ENCODE measurements at places on chromosomes 5 and 9. TPM values are rescaled to one million over a fixed set of nuclear protein-coding genes. Genes with fewer than 3 reads are reported as not detected.
A peak's percentile ranks its signal among the peaks of the same experiment; 100 is the strongest.

GRCh38 chr9:3498691-3499090, 27.1 kb downstream of the RFX3 start:
- peak; percentile 71 for DNase-seq

GRCh38 chr9:131666774-131667173, 73.1 kb downstream of the RAPGEF1 start:
- no peak for DNase-seq

DNA sequence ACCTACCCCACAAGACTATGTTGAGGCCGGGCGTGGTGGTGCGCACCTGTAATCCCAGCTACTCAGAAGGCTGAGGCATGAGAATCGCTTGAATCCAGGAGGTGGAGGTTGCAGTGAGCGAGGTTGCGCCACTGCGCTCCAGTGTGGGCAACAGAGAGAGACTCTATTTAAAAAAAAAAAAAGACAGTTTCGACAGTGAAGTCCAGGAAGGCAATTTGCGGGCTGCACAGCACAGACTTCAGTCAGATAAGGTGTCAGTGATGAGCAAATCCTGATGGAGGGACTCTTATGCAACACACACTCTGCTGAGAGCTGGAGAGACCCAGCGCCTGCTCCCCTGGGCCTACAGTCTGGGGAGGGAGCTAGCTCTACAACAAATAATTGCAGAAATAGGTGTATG, 14.2 kb downstream of the CCNJL start:
- DNase-seq = no peak

- DNase-seq = no peak
Measured at GRCh38 chr5:142653321-142653720, 32.6 kb downstream of the FGF1 start.

DNA sequence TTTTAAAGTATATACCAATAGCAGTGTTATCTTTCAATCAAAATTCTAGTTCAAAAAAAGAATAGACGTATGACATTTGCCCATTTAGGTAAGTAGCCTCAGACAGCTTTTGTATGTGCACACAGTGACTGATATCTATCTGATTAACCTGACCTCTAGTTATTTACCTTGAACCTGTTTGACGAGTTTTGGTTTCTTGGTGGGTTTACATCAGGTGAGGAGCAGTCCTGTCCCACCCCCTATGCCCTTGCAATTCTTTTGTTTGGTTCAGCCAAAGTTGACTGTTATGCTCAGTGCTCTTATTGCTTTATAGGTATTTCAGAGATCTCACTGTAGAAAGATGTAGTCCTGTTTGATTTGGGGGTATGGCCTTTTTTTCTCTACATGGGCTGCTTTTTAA, 147.2 kb downstream of the ISOC1 start:
- no peak for DNase-seq

- peak; percentile 64 for DNase-seq
Measured at GRCh38 chr9:122827761-122828093, 661 bp downstream of the PDCL start.

- no peak for DNase-seq
Measured at GRCh38 chr5:139867581-139867980, 72.0 kb downstream of the PSD2 start.

GRCh38 chr5:152584103-152584502, 179.0 kb upstream of the NMUR2 start:
- DNase-seq = no peak

The FAM169A gene
- 4.0 TPM for total RNA-seq

The SYNPO gene
- total RNA-seq = 14.6 TPM

The IPO11 gene
- total RNA-seq = 131 TPM

The SPINK4 gene
- not detected for total RNA-seq
